ENCODE measurements at places on chromosomes 13 and 19. TPM values are rescaled to one million over a fixed set of nuclear protein-coding genes. Genes with fewer than 3 reads are reported as not detected.

Gene EBI3
- total RNA-seq: 1.8 TPM

Gene CPB2
- total RNA-seq: not detected

Gene FAM216B
- total RNA-seq: 0.27 TPM

Gene PSG1
- total RNA-seq: not detected

Gene NBEA
- total RNA-seq: 22.1 TPM

Gene RFX1
- 1.5 TPM for total RNA-seq

Gene CACNG7
- 1.0 TPM for total RNA-seq

Measured in uterus (tissue), 4 donors.